ENCODE measurements at places on chromosomes 3 and 15.

DNA sequence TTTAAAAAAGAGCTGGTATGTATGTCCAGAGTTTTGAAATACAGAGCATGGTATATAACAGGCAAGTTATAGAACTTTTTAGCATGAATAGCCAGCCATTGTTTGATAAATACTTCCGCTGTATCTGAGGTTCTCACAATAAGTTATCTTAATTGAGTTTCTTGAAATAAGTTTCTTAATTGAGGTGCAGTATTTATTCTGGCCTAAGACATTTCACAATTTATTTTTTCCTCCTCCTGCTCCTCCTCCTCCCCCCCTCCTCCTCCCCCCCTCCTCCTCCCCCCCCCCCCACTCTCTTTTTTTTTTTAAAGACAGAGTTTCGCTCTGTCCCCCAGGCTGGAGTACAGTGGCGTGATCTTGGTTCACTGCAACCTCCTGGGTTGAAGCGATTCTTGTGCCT is 83.4 kb downstream of the VPS8 start:
- DNase-seq: no peak

DNA sequence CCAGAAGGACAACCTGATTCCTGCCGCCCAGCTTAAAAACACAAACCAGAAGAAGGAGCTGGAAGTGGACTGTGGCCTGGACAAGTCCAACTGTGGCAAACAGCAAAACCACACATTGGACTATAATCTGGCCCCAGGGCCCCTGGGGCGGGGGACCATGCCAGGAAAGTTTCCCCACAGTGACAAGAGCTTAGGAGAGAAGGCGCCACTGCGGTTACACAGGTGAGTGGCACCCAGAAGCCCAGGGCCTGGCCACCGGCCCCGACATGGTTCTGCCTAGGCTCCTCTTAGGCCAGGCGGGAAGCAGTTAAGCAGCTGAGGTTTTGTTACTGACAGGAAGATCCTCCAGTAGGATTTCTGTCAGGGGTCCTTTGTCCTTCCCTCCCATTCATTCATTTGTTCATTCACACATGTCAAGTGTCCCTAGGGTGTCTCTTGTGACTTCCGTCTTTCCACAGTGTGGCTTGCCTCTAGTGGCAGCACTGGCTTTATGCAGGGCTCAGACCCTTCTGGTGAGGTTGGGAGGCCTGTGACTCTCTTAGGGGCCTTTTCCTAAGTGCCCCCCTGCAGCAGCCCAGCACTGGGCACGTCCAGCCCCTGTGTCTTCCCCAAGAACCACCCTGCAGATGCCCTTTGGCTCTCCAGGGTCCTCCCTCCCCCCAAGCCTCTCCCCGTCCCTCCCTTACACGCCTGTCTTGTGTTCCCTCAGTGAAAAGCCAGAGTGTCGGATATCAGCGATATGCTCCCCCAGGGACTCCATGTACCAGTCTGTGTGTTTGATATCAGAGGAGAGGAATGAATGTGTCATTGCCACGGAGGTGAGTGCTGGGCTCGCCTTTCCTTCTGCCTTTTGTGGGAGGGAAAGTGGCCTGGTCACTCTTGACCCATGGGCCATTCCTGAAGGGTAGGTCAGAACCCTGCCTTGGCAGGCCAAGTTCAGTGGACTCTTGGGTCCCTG is 7.8 kb downstream of the DLL4 start:
- DNase-seq: no peak

- DNase-seq: no peak
Observed at GRCh38 chr15:93024716-93025624, 64.0 kb downstream of the RGMA start.

- DNase-seq: no peak
Observed at GRCh38 chr3:147615035-147615434, 205.9 kb downstream of the ZIC1 start.

GRCh38 chr3:131231710-131232389 is 149.7 kb upstream of the NUDT16 start:
- no peak for DNase-seq

- DNase-seq: no peak
Observed at GRCh38 chr3:158762701-158763100, 30.4 kb upstream of the RARRES1 start.

DNA sequence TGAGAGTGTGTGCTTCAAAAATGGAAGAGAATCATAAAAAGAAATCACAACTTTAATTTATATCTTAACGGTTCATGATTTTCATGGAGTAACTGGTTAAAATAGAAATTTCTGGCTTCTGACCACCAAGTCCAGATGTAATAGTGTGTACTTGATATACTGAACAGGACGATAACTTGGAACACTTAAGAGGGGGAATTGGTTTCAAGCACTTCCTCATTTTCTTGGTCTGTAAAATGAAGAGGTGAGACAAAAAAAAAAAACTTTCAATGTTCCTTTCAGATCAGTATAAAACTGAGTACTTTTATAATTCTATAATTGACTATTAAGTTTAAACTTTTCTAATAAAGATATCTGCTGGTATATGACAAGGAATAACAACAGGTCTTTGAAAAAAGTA is 64.0 kb upstream of the TRA2B start:
- no peak for DNase-seq

- peak; percentile 21 for DNase-seq
Observed at GRCh38 chr3:147930232-147930807, 521.2 kb downstream of the ZIC1 start.

DNA sequence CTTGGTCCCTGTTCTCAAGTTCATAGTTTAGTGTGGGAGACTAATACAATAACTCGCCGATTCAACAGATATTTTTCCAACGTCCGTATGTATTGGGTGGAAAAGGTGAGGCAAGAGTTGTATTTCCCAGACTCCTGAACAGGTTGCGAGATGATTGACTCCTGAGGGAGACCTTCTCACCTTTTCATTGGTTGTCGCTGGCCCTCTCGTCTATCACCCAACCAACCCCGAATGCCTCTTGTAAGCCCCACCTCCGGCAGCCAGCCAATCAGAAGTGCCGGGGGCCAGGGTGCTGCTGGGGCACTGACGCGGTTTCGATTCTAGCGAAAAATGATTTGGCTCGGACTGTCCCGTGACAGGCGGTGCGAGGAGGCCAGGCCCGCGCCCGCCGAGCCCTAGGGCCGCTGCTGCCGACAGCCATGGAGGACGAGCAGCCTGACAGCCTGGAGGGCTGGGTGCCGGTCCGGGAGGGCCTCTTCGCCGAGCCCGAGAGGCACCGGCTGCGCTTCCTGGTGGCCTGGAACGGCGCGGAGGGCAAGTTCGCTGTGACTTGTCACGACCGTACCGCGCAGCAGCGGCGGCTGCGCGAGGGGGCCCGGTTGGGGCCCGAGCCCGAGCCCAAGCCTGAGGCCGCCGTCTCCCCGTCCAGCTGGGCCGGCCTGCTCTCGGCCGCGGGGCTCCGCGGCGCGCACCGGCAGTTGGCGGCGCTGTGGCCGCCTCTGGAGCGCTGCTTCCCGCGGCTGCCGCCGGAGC is at the start of gene WHAMM:
Gene WHAMM, plus strand, starts transcription at position 321 of the 753 bp plus-strand sequence. Its CDS starts 99 bp downstream, at position 420.
- peak; percentile 95 for DNase-seq

DNA sequence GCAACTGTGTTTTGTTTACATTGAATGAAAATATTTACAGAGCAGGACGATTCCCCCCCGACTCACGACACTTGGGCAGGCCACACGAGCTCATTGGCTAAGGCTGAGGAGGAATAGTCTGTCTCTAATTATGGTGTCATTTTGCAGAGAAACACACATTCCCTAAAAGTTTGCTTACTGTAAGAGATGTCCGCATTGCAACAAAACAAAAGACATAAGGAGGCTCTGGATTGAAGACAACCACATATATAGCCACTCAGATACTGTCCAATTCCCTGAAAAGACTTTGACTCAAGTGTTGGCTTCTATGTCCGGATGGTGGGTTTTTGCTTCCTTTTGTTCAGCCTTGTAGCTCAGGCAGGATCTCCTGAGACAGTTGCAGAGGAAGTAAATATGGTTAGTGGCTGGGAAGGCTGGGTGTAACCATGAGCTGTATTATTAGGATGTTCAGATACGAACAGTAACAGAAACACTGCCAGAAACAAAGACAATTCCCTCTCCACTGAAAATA is 170.4 kb downstream of the KLHL25 start:
- no peak for DNase-seq

DNA sequence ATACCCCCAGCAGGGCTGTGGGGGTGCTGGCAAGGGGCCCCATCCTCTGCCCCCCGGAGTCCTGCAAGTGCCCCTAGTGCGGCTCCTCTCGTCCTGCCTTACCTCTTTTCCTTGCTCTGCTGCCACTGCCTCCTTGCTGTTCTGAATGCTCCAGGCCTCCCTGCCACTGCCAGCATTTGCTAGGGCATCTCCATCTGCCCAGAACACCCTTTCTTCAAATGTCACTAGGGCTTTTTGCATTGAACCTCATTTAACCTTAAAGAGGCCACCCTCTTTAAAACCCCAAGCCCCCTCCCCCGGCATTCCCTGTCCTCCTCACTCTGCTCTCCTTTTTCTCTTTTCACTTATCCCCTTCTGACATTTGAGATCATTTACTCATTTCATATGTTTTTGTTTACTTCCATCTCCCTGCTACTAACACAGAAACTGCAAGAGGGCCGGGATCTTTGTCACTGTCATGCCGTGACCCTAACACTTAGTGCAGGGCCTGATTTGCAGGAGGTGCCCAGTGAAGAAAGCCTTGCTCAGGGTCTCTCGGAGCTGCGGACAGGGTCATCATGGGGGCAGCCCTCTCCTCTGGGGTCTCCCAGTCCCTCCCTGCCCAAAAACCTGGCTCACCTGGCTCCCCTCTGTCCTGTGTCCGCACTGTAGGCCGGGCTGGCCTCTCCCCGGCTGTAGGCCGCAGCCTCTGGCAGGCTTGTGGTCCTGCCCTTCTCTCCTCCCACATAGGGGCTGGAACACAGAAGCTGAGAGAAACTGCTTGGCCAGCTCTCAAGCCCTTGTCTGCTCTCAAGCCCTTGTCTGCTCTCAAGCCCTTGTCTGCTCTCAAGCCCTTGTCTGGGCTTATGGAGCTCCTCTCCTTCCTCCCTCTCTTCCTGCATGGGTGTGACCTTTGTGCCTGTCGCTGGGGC is at the start of gene ACOX2:
Gene ACOX2, minus strand, starts transcription at position 690 of the 911 bp plus-strand sequence. CDS start 2,084 bp downstream, outside the sequence.
- DNase-seq: no peak

DNA sequence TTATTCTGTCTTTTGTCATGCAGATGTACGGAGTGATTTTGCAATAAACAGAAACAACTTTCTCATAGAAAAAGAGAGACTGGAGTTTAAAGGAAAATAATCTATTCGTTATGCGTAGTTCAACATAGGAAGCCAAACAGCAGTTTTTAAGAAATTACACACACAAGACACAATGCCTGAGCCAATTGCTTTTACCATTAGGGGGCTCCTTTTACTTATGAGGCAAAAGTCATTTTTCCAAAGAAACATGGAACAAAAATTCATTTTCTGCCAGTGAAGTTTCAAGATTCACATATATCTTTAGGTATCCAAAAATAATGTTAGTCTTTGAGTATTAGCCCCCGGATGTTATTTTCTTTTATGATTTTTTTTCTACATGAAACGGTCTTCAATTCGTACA is 10.7 kb downstream of the CNTN6 start:
- no peak for DNase-seq

- DNase-seq: no peak
Observed at GRCh38 chr3:126021224-126021623, 52.2 kb downstream of the ROPN1B start.

Data from HFF-Myc (cell line).